ENCODE measurements at places on chromosomes 5 and 9. TPM values are rescaled to one million over a fixed set of nuclear protein-coding genes. Genes with fewer than 3 reads are reported as not detected.

- DNase-seq, result no peak
Observed at GRCh38 chr5:105413406-105413990, 1850.9 kb upstream of the NUDT12 start.

PFN3 gene
- not detected for total RNA-seq

DNA sequence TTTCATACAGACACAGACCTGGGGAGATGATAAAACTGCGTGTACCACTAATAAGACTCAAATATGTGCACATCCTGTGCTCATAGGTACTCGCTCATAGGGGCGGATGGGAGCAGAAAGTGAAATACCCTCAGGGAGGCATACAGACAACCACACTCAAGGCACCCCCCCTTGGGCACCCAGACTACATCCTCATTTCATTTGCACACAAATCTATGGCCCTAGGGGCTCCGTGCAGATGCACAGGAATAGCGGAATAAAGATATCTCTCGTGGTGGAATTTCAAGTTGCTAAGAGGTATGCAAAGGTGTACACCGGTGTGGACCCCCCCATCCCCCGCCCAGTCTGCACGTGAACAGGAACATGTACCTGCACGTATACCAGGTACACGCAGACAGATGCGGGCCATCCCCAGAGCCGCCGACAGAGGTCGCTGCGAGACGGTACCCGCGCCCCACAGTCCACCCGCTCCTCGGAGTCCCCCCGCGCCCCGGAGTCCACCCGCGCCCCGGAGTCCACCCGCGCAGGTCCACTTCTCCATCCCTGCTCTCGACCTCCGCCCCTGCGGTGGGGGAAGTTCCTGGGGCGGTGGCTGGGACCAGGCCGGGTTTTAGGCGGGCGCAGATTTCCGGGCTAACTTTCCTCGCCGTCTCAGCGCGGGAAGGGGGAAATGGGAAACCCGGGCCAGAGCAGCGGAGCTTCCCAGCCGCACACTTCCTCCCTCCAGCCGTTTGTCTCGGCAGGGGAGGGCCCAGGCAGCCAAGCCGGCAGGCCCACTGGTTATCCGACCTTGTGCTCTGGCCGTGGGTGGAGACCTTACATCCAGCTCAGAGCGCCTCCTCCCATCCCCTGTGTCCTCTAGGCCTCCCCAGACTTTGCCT lies 1.0 kb upstream of the IL12B start:
- peak; percentile 68 for DNase-seq

DNA sequence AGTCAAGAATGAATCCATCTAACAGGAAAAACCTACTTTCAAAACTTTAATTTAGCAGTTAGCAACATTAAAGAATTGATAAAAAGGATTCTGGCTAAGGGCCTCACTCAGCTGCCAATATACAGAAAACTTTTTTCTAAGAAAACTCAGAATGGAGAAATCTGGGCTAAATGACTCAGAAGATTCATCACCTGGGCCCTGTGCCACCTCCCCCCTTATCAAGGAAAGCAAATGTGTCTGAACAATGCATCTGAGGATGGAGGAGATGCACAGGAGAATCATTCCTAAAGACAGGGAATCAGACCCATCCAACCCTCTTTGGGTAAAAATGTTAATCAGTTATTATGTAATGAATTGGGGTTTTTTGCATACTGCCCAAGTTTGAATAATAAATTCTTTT lies 592.0 kb upstream of the DMAC1 start:
- no peak for DNase-seq

DNA sequence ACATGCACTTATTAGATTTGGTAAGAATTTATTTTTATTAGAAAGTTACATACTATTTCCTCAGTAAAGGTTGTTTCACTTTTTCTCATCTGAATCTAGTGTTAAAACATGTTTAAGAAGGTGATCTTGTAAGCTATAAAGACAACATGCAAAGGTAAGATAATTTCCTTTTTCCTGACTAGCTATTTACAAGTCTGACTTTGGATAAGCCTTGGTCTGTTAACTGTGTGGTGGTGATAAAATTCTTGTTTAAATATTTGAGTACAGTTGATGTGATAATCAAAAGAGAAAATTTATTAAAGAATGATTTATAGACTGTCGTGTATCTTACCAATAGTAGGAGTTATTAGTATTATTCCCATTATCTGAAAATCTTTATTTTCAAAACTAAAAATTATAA lies 36.9 kb upstream of the GPR21 start:
- DNase-seq, result no peak

- no peak for DNase-seq
Observed at GRCh38 chr5:81859624-81860023, 108.7 kb upstream of the SSBP2 start.

DNA sequence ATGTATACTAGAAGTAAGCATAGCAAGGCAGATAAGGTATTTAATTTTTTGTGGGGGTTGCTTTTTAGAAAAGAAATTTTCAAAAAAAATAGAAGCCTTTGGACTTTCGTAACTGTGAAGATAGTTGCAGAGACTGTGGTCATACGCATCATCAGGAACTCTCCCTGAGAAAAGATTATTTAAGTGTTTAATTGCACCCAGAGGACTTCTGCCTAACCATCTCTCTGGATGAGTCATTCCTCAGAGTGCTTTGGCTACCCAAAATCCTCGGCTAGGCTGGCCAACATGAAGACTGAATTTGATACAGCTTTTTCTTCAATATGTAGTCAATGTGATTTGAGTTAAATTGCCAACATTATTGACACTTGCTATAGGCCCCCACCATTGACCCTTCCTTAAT lies 296.4 kb downstream of the TLR4 start:
- DNase-seq, result no peak

DNA sequence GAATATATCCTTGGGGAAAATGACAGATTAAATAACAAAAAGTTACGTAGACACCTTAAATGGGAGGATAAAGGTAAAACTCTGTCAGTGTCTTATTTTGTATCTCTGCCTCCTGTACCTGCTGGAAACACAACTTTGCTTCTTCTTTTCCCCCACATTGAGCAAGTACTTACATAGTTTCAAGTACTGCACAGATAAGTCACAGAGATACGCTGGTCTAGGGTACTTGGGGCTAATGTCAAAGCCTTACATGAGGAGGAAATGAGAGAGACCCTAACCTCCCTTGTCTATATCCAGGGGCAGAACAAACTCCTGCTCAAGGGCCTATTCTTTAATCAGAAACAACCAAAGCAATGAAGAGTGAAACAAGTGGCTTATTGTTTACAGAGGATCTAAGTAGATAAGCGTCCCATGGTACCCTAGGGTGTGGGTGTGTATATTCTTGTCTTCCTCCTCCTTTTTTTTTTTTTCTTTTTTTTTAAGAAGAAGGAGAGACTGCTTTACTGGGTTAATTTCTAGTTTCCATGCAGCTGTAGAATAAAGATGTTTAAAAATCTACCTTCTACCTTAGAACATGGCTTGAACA lies 43.1 kb downstream of the ELL2 start:
- DNase-seq, result no peak

GRCh38 chr9:70073193-70073592 lies 29.5 kb downstream of the MAMDC2 start:
- DNase-seq, result no peak

PLGRKT gene
- total RNA-seq, result 4.5 TPM

CBY3 gene
- not detected for total RNA-seq

- DNase-seq, result no peak
Observed at GRCh38 chr5:73387601-73388305, 60.8 kb downstream of the FOXD1 start.

- DNase-seq, result no peak
Observed at GRCh38 chr5:169408171-169408570, 107.2 kb upstream of the SLIT3 start.

LHX6 gene
- total RNA-seq, result 0.33 TPM

ADAMTS16 gene
- 0.84 TPM for total RNA-seq

SLC31A2 gene
- 28.5 TPM for total RNA-seq

DNA sequence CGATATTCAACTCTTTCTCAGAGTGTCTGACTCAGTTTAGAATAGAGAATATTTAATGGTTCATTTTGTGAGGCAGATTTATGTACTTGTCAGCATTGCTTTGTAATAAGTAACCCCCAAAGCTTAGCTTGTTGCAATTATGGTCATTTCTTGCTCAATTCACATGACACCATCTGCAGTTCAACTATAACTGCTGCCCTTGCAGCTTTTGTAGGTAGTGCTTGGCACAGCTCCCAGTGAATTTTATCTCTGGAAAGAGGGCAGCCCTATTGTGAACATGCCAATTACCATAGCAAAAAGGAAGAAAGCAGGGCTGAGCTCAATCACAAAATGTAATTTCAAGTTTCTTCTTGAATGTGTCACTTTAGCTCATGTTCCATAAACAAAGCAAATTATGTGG lies 1587.7 kb upstream of the ACO1 start:
- no peak for DNase-seq

- no peak for DNase-seq
Observed at GRCh38 chr5:36667824-36668223, 61.4 kb downstream of the SLC1A3 start.

DNA sequence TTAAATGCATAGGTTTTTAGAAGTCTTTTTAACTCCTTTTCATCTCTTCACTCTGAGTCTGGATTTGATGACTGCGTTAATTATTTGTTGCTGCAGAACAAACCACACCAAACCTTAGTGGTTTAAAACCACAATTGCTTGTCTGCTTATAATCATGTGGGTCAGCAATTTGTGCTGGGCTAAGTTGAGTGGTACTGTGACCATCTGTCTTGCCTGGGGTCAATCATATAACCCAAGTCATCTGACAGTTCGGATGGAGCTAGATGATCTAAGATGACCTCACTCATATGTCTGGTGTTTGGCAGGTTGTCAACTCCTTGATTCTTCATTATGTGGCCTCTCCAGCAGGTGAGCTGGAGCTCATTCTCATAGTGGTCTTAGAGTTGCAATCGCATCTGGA lies 219.1 kb upstream of the ELAVL2 start:
- no peak for DNase-seq

DNA sequence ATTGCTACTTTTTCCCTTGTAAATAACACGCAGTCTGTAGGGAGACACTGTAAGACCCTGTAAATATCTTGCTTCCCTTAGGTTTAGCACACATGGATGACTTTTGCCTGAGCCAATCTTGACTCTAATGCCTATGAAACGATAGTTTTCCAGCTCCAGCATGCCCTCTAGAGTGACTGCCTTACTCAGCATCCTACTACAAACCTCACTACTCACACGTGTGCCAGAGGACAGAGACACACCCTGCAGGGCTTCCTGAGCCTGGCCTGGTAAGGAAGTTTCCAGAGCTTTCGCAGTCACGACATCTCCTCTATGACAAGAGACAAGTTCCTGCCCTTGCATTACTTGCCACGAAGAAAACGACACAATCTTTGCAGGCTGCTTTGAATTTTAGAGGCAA lies 138.1 kb downstream of the ATPSCKMT start:
- DNase-seq, result no peak

DNA sequence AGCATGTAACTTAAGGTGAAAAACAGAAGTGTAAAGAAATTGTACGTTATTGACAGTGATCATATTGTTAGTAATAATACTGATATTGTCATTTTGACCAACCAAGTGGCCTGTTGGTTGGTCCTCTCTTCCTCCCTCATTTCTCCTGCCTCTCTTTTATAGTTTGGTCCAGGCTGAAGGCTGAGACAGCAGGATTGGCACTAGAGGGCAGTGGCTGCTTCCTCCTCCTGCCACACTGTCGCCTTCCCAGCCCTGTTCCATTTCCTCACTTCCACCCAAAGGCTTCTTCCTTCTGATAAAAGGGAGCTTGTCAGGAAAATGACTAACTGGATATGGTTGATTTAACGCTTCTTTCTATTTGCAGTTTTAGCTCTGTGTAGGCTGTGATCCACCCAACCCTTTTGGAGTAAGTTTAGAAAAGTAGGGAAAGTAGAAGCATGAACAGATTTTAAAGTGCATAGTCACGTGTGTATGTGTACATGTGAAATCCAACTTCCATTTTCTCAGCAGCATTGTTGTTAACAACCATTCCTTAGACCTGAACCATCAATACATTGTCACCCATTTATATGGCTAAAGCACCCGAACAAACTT lies 35.6 kb downstream of the PTCD2 start:
- DNase-seq, result no peak

QSOX2 gene
- total RNA-seq, result 4.8 TPM

PRR7 gene
- 0.37 TPM for total RNA-seq

- DNase-seq, result no peak
Observed at GRCh38 chr5:150513375-150514309, 5.7 kb downstream of the NDST1 start.

DNA sequence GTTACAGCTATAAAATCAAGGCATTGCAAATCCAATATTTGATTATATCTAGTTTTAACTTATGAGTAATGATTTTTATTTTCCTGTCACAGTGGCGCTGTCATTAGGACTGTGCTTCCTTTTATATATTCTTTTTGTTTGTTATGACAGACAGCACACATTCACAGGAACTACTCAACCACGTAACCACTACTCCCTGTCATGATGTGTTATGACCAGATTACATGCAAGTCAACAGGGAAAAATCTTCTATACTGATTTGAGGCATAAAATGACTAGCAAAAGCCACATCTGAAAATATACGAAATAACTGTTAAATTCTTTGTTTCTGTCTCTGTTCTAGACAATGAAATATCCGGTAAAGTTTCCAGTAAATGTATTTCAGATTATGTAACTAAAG lies 25.4 kb downstream of the SREK1 start:
- DNase-seq, result no peak

Measured in liver (tissue), 10 donors.